ENCODE measurements at places on chromosomes 7 and 10.
A peak's percentile ranks its signal among the peaks of the same experiment; 100 is the strongest.

DNA sequence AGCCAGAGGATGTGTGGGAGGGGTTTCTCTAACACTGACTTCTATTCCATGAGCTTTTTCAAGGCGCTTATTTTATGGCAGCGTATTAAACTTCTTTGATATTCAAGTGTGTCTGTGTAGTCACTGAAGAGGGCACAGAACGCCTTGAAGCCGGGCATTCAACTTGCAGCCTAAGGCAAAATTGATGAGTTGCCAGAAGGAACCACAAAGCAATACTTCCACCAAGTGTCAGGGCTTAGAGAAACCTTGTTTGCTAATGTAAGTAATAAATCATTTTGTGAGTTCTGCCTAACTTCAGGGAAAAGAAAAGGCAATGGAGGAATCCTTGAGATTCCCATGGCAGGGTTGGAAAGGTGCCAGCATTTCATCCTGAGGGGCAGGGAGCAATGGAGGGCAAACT lies 163.8 kb downstream of the LCOR start:
- peak; percentile 43 for DNase-seq

GRCh38 chr7:138316421-138317043 lies 143.5 kb upstream of the TRIM24 start:
- DNase-seq = peak; percentile 3

DNA sequence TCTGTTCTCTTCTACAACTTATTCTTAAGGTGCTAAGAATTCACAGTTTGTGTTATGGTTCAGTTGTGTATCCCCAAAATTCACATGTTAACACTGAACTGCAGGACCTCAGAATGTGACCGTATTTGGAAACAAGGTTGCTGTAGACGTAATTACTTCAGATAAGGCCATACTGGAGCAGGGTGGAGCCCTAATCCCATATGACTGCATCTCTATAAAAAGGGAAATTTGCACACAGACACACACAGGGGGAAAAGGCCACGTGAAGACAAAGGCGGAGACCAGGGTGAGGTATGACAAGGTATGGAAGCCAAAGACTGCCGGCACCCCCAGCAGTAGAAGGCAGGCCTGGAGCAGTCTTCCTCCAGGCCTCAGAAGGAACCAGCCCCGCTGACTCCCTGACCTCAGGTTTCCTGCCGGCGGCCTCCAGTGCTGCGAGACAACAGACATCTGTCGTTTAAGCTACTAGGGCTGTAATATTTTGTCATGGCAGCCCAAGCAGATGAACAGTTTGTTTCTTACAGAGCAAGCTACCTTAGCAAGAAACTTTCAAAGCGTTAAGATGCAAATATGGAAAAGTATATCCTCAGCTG lies 98.7 kb downstream of the PROSER2 start:
- DNase-seq = no peak

GRCh38 chr7:119452401-119452800 lies 820.6 kb upstream of the KCND2 start:
- DNase-seq = peak; percentile 28

DNA sequence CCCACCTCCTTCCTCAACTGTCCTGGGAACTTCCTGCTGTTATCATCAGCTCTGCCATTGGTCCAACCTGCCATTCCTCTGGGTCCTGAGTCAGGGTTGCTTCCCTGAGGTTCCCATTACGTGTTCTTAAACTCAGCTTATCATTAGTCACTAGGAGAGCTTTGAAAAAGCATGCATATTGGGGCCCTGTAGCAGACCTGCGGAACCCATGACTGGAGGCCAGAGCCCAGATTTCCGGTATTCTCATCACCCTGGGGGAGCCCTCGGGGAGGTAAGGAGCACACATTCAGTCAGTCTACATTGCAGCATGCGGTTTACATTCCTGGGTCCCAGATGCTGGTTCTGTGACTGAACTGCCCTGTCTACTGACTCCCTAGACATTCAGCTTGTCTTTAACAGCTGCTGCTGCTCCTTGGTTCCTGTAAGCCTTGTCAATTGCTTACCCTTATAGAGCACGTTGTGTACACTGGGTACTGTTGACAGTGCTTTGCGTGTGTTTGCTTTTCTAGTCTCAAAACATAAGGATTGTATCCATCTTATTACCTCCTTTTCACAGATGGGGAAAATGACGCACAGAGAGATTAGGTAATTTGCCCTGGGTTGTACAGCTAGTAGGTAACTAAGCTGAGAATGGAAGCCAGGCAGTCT lies 12.8 kb downstream of the CDHR3 start:
- peak; percentile 83 for DNase-seq

- no peak for DNase-seq
Measured at GRCh38 chr10:8037941-8038894, 16.3 kb upstream of the GATA3 start.

DNA sequence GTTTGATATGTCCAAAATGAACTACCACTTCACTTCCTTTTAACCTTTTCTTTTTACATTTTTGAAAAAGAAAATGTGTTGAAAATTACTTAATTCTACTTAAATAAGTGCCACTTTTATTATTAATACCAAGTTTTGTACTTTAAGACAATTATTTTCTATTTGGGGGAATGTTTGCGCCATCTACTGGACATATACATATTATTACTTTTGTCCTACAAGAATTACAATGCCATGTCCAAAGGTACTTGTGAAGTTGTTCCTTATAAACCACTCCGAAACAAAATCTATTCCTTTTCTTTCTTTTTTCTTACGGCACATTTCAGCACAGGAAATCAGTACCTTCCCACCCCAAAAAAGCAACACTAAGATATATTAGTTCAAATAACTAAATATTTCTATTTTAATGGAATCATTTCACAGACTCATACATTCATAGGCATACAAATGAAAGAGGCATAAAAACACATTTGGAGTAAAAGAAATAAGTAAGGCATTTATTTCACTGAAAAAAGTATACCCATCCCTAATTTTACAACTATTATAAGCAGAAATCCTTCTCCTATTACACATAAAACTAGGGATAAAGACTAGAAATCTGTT lies 169.9 kb downstream of the RNF133 start:
- DNase-seq = peak; percentile 31

DNA sequence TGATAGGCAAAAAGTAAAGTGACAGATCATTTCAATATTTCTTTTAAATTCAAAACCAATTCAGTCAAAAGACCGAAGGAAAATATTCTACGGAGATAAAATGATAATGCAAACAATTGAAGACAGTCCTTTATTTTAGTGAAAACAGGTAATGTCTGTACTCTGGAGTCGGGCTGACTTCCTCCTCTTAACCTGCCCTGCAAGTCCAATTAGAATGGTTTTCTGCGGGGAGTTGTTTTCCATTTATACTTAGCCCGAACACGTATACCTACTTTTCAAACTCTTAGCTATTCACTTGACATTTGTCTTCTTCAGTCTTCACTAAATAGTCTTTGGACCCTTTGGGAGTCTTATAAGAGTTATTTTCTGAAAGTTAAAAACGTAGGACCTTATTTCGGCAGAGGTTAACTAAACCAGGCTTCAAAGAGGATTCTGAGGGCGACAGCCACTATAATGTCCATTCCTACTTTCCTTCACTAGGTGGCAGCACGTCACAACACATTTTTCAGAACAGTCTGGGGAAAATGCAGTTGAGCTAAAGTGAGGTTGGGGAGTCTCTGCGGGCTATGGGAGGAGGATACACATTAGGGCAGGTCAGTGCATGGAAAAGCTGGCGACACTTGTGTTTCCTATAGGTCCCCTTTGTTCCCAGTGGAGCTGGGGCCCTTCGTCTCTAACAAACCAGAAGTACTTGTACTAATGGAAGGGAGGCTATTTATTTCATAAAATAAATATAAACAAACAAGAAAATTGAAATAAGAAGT lies 472.0 kb downstream of the KCNMA1 start:
- DNase-seq = peak; percentile 76

GRCh38 chr10:75417522-75417927 lies 13.9 kb upstream of the LRMDA start:
- no peak for DNase-seq
